CD4-positive, alpha-beta T cell treated with Interleukin-4 for 1 hour (primary cell): ENCODE measurements at places on chromosomes 5 and 9.

GRCh38 chr9:80028501-80028900 is 456.7 kb downstream of the TLE4 start:
- DNase-seq: no peak

GRCh38 chr9:129392093-129392541 is 214.1 kb upstream of the IER5L start:
- no peak for DNase-seq

- DNase-seq: no peak
These were observed 5.0 kb upstream of the ZNF462 start for GRCh38 chr9:106857811-106858470.

DNA sequence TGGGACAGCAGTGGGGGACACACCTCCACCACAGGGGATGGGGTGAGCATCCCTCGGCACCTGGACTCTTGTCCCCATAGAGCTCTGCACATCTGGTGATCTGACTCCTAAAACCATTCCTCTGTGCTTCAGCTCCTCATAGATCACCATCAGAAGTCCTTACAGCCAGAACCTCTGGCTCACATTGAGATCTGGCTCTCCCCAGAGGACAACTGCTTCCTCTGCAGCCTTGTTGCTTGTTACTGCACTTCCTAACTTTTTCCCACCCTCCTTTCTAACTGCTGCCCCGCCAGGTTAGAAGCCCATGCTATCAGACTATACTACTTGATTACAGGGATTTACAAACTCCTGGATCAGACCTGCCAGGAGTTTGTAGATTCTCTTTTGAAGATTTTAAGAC is 64.5 kb downstream of the ARSB start:
- no peak for DNase-seq

DNA sequence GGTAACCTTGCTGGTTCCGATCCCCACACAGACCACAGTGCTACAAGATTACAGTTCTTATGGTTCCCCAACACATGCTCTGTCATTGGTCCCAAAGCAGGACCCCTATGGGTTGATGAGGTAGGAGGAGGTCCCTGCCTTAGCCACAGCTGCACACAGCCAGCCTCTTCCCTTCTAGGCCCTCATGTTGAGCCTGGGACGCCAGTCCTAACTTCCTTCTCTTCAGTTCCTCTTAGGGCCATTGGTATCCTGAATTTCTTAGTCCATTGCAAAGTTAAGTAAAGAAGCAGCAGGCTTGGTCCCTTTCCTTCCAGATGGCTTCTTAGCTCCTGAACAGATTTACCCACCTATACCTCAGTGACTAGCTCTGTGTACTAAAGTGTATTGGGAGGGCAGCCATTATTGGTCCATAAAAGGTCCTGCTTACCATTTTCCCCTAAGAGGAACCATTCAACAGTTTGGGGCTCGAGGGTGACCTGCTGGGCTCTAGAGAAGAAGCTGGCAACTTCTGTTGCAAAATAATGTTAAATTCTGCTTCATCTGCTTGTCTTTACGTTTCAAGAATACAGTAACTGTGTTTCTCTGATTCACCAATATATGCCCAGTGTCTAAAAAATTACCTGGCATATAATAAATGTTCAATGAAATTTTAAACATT is 50.2 kb downstream of the PDCD1LG2 start:
- DNase-seq: no peak

DNA sequence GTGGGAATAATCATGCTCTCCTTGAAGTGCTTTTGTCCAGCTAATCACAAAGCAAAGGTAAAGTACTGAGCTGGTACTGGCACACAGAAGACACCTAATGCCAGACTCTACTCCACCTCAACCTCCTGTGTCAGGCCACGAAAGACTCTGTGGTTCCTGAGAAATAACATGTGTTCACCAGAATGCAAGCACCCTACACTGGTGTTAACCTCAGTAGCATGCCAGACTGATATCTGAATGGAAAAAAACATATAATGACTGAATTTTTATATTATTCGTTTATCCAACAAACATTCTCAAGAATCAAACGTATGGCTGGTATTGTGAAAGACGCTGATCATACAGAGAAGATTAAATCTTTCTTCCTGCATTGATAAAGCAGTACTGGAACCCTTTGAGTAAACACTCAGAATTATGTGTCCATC is 97.1 kb upstream of the IFNE start:
- peak; percentile 72 for DNase-seq

DNA sequence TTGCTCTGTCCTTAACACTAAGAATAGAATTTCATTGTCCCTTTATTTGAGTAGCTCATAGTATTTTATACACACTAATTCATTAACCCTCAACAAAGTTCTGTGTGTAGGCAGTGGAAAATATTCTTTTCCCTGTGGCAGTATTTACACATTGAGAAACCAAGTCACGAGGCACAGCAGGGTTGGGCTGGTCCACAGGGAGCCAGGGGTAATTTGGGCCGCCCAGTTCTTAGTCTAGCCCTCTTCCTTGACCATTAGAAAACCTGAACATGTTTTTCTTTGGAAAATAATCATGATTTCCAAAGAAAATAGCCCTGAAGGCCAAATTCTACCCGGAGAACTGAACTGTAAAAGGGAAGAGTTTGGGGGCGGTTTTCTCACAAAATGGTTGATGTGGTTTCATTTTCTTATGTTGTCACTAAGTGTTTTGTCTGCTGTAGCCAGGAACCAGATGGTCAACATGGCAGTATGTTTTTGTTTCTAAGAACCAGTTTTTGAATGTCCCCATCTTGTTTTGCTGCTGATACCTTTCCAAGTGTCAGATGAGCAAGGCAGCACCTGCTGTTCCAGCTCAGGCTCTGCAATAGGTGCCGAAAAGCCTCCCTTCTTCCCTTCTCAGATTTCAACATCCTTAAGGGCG is 29.6 kb downstream of the ARHGEF28 start:
- no peak for DNase-seq

DNA sequence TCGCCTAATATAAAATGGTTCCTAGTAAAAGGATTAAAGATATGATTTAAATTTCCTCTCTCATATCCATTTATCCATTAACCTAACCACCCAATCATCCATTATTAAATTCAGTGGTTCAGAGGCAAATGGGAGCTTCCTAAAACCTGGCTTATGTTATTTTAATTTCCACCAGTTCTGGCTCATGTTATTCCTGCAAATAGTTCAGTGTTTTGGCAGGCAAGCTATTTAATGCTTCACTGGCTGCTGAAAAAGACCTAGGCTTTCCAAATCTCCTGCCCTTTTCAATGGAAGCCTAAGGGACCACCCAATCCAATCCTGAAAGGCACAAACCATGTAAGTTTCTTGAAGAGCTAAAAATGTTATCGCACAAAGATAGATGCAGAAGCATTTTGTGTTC is 52.3 kb downstream of the POC5 start:
- no peak for DNase-seq

- DNase-seq: no peak
These were observed 13.9 kb upstream of the RARS1 start for GRCh38 chr5:168472329-168472728.

DNA sequence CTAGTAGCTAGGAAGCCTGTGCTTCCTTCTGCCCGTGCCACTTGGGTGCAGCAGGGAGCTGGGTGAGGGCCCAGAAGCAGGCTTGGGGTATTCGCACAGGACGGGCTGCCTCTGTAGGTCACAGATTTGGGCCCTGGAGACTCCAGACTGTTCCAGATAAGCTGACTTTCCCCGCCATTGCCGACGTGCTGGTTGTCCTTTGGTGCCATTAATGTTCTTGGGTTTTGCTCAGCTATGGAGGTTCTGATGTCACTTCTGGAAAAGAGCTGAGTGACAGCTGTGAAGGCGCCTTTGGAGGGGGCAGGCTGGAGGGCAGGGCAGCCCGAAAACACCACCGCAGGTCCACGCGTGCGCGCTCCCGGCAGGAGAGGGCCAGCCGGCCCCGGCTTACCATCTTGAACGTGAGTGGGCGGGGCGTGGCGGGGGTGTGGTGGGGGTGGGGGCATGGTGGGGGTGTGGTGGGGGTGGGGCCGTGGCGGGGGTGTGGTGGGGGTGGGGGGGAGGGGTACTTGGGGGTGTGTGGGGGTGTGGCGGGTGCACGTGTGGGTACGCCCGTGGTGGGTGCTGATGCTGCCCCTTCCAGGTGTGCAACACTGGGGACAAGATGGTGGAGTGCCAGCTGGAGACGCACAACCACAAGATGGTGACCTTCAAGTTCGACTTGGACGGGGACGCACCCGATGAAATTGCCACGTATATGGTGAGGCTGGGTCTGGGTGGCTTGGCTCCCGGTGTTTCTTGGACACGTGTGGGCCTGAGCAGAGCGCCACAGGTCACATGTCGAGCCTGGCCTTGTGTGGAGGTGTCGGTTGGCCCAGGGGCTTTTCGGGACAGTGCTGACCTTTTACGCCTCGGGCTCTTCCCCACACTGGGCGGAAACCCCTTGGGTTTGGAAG is 79.6 kb downstream of the WNK2 start:
- no peak for DNase-seq

DNA sequence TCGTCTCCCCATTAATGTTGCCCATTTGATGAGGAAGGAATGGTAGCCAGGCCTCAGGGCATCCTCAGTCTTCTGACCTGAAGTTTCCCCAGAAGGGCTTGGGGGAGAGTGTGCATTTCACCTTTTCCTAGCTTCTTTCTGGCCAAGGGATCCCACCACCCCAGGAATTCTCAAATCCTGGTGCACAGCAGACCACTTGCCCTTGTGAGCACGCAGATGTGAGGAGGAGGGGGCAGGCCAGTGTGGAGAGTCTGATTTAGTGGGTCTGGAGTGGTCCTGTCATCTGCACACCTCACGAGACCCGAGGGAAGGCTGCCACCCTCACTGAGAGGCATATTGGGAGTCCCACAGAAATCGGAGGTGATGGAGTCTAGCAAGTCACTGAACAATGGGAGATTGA is 64.3 kb downstream of the CXXC5 start:
- DNase-seq: no peak

DNA sequence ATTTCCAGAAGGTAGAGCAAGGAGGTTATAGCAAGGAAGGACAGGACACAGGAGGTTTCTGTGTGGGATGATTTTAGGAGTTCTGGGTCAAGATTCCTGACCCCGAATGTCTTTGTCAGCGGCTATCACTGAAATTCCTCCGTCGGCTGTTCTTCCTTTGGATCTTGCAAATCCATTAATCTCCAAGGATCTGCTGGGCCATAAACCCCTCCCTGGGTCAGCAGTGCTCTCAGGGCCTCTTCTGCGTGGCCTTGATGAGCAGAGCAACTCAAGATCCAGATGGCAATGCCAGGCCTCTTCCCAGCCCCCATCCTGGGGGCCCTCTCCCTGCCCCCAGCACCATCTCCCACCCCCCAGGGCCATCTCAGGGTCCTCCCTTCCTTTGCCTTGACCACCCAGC is 16.3 kb upstream of the COL27A1 start:
- DNase-seq: no peak

GRCh38 chr5:110386782-110387181 is 339.7 kb downstream of the TMEM232 start:
- DNase-seq: no peak

GRCh38 chr5:94469894-94470329 is 148.5 kb downstream of the KIAA0825 start:
- DNase-seq: no peak

- no peak for DNase-seq
These were observed 751.7 kb downstream of the TLE1 start for GRCh38 chr9:80937645-80938044.

DNA sequence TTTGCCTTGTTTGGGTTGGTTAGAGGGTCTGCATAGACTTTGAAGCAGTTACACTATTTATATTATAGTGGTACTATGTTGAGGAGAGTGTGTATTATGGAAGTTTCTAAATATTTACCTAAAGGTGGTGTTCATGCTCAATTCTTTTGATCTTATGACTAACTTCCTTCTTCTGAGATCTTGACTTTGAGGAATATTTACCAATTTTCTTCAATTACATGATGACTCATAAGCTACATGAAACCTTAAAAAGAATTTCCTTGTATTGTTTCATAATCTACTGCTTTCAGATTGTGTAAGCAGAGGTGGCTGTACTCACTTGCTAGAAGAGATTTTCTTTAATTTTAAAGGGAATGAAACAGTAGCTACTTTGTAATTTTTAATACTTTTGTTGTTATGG is 276.1 kb downstream of the TAF11L14 start:
- no peak for DNase-seq

- peak; percentile 22 for DNase-seq
These were observed at the start of gene TMOD1 for GRCh38 chr9:97501177-97501971. Gene TMOD1, plus strand, starts transcription at chr9:97501666. Its CDS starts 22,523 bp downstream, at chr9:97524189.

- no peak for DNase-seq
These were observed 15.5 kb downstream of the RMI1 start for GRCh38 chr9:83996126-83996525.

DNA sequence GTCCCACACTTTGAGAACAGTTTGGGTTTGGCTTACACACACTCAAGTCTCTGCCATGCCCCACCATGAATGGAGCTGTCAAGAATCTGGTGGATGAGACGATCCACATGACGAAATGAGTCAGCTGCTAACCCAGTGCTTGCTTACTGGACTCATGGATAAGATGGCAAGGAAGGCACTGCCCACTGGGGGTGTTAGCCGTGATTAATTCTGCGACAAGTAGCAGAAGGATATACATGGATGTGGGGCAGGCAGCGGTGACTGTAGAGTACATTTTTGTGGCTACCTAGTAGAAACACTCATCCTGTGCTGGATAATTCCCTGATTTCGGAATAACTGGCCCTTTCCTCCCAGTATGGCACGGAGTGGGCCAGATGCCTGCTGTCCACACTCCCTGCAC is 77.5 kb downstream of the SPATA31C2 start:
- DNase-seq: no peak

DNA sequence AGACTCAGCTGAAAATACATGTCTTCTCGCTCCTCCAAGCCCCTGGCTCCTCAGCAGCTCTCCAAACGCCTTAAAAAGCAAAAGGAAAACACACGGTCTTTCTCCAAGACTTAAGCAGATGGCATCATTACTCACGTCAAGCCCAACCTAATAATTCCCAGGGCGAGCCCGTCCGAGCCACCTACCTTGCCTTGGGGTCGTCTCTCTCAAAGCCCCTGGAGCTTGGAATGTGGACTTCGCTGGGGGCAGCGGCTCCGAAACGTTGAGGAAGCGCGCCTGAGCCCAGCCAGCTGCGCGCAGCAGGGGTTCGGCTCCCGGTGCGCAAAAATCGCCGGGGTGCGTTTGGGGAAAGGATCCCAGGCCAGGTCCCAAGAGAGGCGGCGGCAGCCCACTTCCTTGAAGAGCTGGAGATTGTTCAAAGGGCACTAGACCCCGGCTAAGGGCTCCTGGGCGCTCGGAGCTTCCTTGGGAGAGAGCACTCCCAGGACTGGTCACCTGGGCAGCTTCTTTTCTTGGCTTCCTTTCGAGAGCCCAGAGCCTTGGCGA is 395 bp downstream of the DRD1 start:
- DNase-seq: no peak

GRCh38 chr5:174903172-174903732 is 178.9 kb downstream of the MSX2 start:
- no peak for DNase-seq

DNA sequence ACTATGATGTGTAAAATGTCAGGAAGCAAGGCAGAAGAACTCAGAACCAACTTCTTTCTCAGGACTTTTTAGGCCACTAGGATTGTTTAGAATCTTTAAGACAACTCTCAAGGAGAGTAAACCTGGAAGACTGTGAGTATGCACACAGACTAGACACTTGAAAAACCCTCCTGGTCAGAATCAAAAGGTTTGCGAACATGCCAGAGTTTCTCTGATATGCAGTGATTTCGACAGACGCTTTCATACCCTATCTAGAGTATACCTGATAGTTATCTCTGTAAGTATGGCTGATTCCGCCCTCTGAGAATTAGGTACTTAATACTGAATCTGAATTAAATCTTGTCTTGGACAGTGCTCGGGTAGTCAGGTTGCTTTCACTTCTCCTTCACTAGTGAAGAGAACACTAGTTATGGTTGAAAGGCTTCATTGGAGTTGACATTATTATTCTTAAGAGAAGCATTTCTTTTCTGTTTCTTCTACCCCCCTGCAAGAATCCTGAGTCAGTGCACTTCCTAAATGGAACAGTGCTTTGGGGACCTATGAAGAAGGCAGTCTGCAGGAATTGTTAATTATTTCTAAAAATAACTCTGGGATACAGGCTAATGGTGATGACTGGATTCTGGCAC is 158.1 kb downstream of the HACD4 start:
- no peak for DNase-seq
